WTC11 (cell line): ENCODE measurements at places on chromosomes 13 and 19. TPM values are rescaled to one million over a fixed set of nuclear protein-coding genes. Genes with fewer than 3 reads are reported as not detected.

DNA sequence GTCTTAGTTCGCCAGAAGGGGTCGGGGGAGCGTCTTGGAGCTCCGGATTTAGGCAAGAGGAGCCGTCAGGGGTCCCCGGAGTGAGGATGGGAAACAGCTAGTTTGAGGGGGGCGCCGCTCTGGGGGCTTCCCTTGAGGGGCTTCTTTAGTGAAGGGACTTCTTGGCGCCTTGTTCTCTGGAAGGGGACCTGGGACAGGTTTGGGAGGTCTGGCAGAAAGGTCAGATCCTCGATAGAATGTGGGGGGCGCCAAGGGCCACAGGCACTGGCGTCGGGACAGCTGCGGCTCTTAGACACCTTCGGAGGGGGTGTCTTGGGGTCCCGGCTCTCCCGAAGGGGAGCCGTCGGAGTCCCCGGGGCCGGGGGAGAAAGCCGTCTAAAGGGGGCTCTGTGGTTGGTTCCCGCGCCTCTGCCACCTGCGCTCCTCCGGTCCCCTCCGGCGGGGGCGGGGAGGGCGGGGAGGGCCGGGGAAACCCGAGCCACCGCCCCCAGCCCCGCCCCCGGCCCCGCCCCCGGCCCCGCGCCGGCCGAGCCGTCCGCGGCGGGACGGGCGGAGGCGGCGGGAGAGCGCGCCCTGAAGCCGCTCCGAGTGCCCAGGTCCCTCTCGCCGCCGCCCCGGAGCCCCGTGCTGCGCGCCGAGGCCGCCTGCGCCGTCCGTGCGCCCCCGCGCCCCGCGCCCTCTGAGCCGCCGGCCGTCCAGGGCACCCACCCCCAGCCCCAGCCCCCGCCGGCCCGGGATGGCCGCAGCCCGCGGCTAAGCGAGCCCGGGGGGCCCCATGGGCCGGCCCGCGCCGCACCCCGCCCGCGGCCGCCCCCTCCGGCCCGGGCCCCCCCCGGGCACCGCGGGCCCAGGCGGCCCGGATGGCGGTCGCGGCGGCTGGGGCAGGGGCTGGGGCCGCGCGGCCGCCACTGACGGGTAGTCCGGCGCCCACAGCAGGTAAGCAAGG lies at the start of gene NRTN:
NRTN (plus strand) TSS at position 552 of the 946 bp plus-strand sequence. CDS start 19,099 bp downstream, outside the sequence.
- no peak within 1 kb of the TSS for H3K27ac ChIP-seq
- DNase-seq = peak; percentile 65
- peaks cover 13% of the 10 kb centered on the region for H3K4me1 ChIP-seq
- peak within 1 kb of the TSS; percentile 75 for H3K4me3 ChIP-seq
- peaks cover 44% of the 10 kb centered on the region for H3K27me3 ChIP-seq

DNA sequence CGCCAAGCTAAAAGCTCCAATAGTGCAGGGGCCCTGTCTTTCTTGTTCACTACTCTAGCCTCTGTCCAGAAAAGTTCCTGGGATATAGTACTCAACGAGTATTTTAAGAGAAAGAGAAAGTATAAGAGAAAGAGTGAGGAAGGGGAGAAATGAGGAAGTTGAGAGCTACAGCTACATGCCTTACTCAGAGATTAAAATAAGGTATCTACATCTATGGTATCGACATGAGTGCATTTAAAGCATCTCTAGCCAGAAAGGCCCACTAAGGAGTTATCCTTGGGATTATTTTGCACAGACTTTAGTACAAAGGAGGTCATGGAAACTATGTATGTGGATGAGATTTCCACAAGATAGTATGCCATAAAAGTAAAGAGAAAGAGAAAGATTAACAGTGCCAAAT lies 28.5 kb downstream of the MYCBP2 start:
- H3K36me3 ChIP-seq = 0 out of 2 replicates have a peak, but pooled peaks cover 5% of the 10 kb centered on the region
- DNase-seq = no peak
- H3K4me1 ChIP-seq = peaks cover 32% of the 10 kb centered on the region
- no peaks in the 10 kb centered on the region for H3K27me3 ChIP-seq
- no peak overlapping the region for H3K4me3 ChIP-seq

DNA sequence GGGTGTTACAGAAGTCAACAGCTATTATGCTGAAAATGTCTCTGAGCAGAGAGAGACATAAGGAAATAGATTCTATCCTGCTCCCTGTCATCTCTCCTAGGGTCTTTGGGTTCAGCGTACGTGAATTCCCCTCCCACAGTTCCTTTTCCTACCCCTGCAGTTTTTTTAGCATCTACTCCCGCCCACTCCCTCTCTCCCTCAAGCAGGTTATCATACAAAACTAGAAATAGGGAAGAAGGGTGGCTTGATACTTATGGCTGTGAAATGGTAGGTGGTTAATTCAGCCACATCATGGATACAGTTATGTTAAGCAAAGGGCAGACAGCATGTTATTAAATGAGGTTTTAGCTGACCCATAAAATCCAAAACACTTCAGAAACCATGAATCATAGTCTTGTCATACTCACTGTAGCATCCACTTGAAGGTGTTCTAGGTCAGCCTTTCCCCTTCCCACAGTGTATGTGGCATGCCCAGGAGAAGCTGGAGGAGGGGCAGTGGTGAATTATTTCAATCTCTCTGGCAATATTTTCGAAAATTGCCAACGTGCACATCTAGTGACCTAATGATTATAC lies 236.8 kb upstream of the SERP2 start:
- DNase-seq = no peak
- H3K4me1 ChIP-seq = peaks cover 30% of the 10 kb centered on the region
- H3K36me3 ChIP-seq = no peaks in the 10 kb centered on the region
- no peaks in the 10 kb centered on the region; the same call in 1 of the 2 replicates for H3K27me3 ChIP-seq

- H3K36me3 ChIP-seq = peaks cover 18% of the 10 kb centered on the region
- H3K4me3 ChIP-seq = peak overlapping the region; percentile 85
- H3K27ac ChIP-seq = peak overlapping the region; percentile 95
- no peaks in the 10 kb centered on the region for H3K27me3 ChIP-seq
- peak; percentile 83 for DNase-seq
- peaks cover 10% of the 10 kb centered on the region for H3K4me1 ChIP-seq
Observed at GRCh38 chr19:4474514-4475022, 2.5 kb downstream of the HDGFL2 start.

GRCh38 chr13:72290962-72291681 lies 424.1 kb upstream of the DACH1 start:
- peaks cover 24% of the 10 kb centered on the region for H3K4me1 ChIP-seq
- peak overlapping the region; percentile 89 for H3K27ac ChIP-seq
- no peak overlapping the region for H3K4me3 ChIP-seq
- H3K36me3 ChIP-seq = peaks cover 19% of the 10 kb centered on the region
- H3K27me3 ChIP-seq = no peaks in the 10 kb centered on the region

DNA sequence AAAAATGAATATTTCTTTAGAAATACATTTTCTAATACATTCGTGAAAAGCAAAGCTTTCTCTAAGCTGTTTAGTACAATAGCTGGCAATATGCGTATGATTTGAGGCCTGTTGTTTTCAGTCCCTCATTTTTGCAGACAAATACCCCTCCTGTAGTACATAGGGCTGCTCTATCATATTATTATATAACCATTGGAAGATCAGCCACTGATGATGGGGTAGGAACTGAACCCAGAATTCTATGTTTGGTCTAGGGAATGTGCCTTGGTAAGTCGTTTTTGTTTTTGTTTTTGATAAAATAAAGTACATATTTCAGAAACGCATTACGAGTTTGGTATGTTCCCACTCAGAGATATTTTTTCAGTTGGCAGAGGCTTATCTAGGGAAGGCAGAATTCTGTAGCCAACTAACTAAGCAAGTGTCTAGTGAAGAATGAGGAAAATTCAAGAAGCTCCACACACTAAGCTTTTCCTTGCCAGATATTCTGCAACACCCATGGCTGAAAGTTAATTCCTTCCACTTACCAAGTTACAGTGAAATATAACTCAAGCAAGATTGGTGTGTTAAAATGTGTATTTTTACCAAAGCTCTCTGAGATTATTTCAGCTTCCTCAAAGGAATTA lies 656.9 kb upstream of the MIR17HG start:
- H3K36me3 ChIP-seq = no peaks in the 10 kb centered on the region
- no peak overlapping the region for H3K4me3 ChIP-seq
- DNase-seq = no peak
- no peaks in the 10 kb centered on the region for H3K27me3 ChIP-seq
- no peak overlapping the region for H3K27ac ChIP-seq

DNA sequence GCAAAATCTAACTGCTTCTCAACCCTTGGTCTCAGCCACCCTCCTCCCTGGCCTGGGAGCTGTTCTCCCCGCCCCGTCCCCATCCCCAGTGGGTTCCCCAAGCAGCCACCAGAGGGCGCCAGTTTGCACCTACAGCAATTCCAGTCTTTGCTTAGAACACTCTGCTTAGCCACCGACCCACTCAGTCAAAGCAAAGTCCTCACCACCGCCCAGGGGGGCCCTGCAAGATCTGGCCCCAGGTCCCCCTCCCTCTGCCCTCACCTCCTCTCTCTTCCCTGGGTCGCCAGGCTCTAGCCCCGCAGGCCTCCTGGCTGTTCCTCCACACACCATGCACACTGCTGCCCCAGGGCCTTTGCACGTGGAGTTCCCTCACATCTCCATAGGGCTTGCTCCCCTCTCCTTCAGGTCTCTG lies 12.4 kb downstream of the TMEM143 start:
- H3K4me1 ChIP-seq = peaks cover 7% of the 10 kb centered on the region; the same call in 1 of the 2 replicates
- peak; percentile 90 for DNase-seq
- no peak overlapping the region for H3K4me3 ChIP-seq
- H3K36me3 ChIP-seq = no peaks in the 10 kb centered on the region

- peaks cover 25% of the 10 kb centered on the region for H3K27me3 ChIP-seq
- H3K4me3 ChIP-seq = peak overlapping the region; percentile 92
- no peaks in the 10 kb centered on the region for H3K36me3 ChIP-seq
- H3K4me1 ChIP-seq = peaks cover 37% of the 10 kb centered on the region
- no peak for DNase-seq
Observed at GRCh38 chr13:77329911-77330584, 3.2 kb upstream of the MYCBP2 start.

- no peaks in the 10 kb centered on the region for H3K36me3 ChIP-seq
- H3K4me1 ChIP-seq = peaks cover 2% of the 10 kb centered on the region; the same call in 1 of the 2 replicates
- H3K27ac ChIP-seq = no peak overlapping the region
- DNase-seq = no peak
- no peak overlapping the region for H3K4me3 ChIP-seq
Observed at GRCh38 chr19:32566246-32566830, 14.7 kb upstream of the PDCD5 start.

DNA sequence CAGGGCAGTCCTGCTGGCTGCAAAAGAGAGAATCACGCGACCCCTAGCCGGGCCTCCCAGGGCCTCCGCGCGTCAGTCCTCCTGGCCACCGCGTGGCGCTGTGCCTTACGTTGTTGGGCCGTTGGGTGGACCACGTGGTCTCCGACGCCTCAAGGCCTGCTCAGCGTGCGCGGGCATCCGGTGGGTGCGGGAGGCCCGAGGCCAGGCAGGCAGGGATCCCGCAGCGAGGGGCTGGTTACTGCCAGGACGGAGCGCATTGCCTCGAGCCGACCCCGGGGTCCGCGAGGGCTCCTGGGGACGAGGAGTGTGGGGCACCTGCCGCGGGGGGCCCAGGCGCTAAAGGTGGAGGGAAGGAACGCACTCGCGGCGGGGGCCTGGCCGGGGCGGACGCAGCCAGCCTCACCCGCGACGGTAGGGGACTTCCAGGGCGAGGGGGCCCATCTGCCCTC lies at the start of gene TDRD12:
TDRD12 (plus strand) TSS at position 157 of the 449 bp plus-strand sequence. CDS start 306 bp downstream, outside the sequence.
- no peaks in the 10 kb centered on the region for H3K27me3 ChIP-seq
- 0 out of 2 replicates have a peak, but pooled peaks cover 2% of the 10 kb centered on the region for H3K36me3 ChIP-seq
- H3K4me1 ChIP-seq = peaks cover 5% of the 10 kb centered on the region
- peak; percentile 70 for DNase-seq
- no peak within 1 kb of the TSS for H3K27ac ChIP-seq
- H3K4me3 ChIP-seq = no peak within 1 kb of the TSS

DNA sequence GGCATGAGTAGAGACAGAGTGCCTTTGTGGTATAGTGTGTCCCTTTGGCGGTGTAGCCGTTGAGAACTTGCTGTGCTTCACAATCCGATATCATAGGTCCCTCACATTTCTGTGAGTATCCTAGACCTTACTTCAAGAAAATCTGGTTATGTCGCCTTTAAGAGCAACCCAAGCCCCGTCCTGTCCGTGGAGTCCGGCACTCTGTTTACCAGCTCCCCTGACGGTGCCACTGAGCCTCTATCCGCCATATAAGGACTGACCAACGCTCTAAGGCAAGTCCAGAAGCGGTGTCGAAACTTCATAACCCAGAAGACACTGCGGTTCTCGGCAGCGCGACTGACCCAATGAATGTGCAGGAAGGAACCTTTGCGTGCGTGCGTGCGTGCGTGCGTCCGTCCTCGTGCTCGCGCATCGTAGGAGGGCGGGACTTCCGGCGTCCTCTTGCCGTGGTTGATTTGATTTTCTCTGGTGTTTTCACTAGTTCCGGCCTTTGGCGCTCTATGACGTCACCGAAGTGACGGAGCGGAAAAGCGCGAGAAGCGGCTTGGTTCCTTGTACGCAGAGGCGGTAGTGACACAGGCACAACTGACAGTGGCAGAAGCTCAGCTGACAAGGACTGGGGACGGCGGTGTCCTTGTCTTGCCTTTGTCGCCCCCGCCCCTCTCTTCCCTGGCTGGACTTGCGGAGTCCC lies at the start of the genes TRAPPC2B and ZNF547:
TRAPPC2B (plus strand) TSS at position 555 of the 691 bp plus-strand sequence. CDS start 1,283 bp downstream, outside the sequence.
ZNF547 (plus strand) TSS at position 555 of the 691 bp plus-strand sequence. CDS start 5,005 bp downstream, outside the sequence.
- peaks cover 10% of the 10 kb centered on the region for H3K4me1 ChIP-seq
- no peaks in the 10 kb centered on the region for H3K27me3 ChIP-seq
- peak; percentile 99 for DNase-seq
- peak within 1 kb of the TSS; percentile 99 for H3K27ac ChIP-seq
- peaks cover 3% of the 10 kb centered on the region; the same call in 1 of the 2 replicates for H3K36me3 ChIP-seq

- no peaks in the 10 kb centered on the region; the same call in 1 of the 2 replicates for H3K27me3 ChIP-seq
- no peaks in the 10 kb centered on the region for H3K36me3 ChIP-seq
- peaks cover 14% of the 10 kb centered on the region for H3K4me1 ChIP-seq
- no peak overlapping the region for H3K4me3 ChIP-seq
Observed at GRCh38 chr13:110574161-110574560, 12.6 kb upstream of the RAB20 start.

DNA sequence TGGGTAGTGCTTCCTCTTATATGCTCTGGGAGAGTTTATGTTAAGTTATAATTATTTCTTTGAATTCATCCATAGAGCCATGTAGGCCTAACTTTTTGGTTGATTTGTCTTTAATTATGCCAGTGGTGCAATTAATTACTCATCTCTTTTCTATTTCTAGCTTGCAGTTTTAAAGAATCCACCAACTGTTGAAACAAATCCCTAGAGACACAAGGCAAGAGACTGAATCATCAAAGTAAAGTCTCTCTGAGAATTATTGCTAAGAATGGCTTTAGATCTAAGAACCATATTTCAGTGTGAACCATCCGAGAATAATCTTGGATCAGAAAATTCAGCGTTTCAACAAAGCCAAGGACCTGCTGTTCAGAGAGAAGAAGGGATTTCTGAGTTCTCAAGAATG lies 5.9 kb upstream of the ZNF551 start:
- H3K4me1 ChIP-seq = no peaks in the 10 kb centered on the region
- peaks cover 76% of the 10 kb centered on the region for H3K27me3 ChIP-seq
- H3K27ac ChIP-seq = no peak overlapping the region
- no peaks in the 10 kb centered on the region for H3K36me3 ChIP-seq
- no peak overlapping the region for H3K4me3 ChIP-seq

The HSD11B1L gene
- total RNA-seq = 11.8 to 19.1 TPM (median 15.5 TPM) in 3 replicates

The SPTBN4 gene
- total RNA-seq = 2.8 to 5.7 TPM (median 3.9 TPM) in 3 replicates
